ENCODE measurements at places on chromosomes 7 and 10.

GRCh38 chr10:6128591-6129251 is 39.9 kb downstream of the RBM17 start:
- no peak for DNase-seq

GRCh38 chr7:22248111-22248809 is 108.7 kb downstream of the RAPGEF5 start:
- DNase-seq = no peak

DNA sequence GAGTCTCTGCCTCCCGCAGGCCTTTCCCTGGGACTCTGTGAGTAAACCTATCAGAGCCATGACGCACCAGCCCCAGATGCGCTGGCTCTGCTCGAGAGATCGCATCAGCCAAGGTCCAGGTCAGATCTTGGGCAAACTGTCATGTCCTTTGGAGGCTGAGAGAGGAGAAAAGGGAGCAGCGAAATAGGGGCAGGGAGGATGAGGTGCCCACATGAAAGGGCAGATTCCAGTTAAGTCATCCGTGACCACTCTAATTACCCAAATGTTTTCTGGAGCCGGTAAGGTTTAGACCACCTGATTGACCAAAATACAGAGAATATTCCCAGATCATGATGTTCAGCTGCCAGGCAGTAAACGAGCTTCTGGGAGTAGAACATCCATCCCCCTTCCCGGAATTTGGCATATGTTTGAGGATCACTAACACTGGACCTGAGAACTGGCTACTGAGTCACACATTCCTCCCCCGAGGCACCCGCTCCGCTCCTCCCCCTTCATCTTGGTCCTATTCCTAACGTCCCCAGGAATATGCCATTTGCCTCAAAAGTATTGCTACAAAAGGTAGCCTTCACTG is 88.0 kb downstream of the FGFR2 start:
- DNase-seq = no peak

GRCh38 chr10:75971402-75972211 is 540.2 kb downstream of the LRMDA start:
- DNase-seq = no peak

- no peak for DNase-seq
Measured at GRCh38 chr7:136062625-136063325, 85.6 kb upstream of the MTPN start.

GRCh38 chr10:121511943-121512342 is 86.3 kb downstream of the FGFR2 start:
- no peak for DNase-seq

DNA sequence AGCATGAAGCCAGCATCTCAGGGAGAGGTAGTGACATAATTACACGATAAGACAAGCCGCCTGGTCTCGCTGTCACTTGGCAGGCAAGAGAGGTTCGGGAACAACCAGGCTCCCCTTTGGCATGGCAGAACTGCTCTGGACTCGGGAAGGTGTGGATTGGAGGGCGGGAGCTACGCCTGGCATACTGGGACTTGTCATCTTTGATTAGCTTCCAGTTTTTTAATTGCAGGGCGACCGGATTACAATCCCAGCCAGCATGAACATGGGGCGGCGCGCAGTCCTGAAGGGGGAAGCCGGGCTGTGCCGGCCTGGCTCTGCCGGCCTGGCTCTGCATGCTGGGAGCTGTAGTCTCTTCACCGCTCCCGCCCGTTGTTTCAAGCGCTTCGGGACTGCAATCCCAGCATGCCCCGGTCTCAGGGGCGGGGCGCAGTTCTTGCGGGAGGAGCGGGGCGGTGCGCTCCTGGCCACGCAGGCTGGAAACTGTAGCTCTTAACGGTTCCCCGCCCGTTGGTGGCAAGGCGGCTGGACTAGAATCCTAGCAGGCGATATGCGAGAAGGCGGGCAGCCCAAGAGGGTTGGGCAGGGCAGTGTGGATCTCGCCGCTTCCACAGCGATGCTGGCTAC is 45.5 kb upstream of the ZNF716 start:
- no peak for DNase-seq

DNA sequence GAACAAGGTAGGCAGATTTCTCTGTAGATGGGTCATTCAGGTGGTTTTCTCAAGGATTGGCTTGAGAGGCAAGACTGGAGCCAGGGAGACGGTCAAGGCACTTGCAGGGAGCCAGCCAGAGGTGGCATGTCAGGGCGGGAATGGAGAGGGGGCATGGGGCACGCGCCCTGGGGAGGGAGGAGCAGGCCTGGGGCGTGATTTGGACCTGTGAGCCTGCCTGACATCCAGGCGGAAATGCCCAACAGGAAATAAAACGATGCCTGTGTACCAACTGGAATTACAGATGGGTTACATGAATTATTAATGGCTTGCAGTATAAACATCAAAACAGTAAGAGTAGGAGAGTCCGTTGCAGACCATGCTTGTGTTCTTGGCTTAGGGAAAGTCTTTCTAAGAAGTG is 8.6 kb upstream of the SUN1 start:
- DNase-seq = no peak

- no peak for DNase-seq
Measured at GRCh38 chr10:89466599-89467035, 52.2 kb downstream of the IFIT5 start.

GRCh38 chr10:131972474-131973071 is 9.2 kb downstream of the BNIP3 start:
- no peak for DNase-seq

GRCh38 chr7:141291541-141291940 is 217.7 kb downstream of the TMEM178B start:
- no peak for DNase-seq

- DNase-seq = no peak
Measured at GRCh38 chr7:12217311-12217710, 6.2 kb downstream of the TMEM106B start.

- no peak for DNase-seq
Measured at GRCh38 chr7:69796416-69796815, 198.1 kb downstream of the AUTS2 start.

- no peak for DNase-seq
Measured at GRCh38 chr10:100713049-100713858, 32.1 kb upstream of the PAX2 start.

DNA sequence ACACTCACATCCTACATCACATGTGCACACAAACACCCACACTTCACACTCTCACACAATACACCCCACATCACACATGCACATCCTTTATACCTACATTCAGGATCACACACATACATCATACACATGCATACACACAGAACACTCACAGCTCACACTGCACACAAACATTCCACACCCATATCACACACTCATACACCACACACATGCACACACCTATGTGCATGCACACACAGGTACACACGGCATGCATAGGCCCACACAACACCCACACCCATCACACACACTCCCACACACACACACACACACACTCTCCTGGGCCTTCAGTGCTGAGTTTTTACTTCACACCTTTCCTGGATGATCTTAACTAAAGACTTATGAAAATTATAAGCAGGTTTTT is 220.5 kb downstream of the DNAJB6 start:
- no peak for DNase-seq

GRCh38 chr7:138992052-138992531 is 10.9 kb upstream of the KIAA1549 start:
- no peak for DNase-seq

DNA sequence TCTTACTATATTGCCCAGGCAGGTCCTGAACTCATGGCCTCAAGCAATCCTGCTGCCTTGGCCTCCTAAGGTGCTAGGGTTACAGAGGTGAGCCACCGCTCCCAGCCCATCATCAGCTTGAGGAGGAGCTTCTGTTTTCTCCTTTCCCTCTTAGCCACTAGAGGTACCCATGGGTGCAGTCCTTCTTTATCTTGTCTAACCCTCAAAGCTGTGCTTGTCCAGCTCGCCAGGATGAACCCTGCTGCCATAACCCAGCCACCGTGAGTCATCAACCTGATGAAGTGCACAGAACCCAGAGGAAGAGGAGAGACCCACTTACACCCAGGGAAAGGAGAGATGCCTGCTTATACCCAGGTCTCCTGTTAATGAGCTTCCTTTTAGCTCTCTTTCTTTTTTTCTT is 133.4 kb downstream of the CUL2 start:
- DNase-seq = no peak

DNA sequence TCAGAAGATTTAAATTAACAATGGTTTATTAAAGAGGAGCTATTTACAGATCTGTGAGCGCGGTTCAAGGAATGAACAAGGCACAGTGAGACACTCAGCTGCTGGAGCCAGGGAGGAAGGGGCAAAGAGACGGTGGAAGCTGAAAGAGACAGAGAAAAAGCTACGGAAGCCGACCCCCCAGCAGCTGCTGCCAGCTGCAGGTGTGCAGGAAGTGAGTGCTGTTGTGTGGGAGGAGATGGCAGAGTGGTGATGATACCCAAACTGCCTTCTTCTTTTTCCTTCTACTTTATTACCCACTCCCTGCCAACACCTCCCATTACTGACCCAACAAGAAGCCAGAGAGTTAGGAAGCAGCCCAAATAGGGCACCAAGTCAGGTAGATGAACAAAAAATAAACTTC is 41.9 kb upstream of the MBL2 start:
- DNase-seq = no peak

- no peak for DNase-seq
Measured at GRCh38 chr10:108591417-108591816, 1331.9 kb downstream of the XPNPEP1 start.

GRCh38 chr10:15585303-15585715 is 134.4 kb downstream of the ITGA8 start:
- no peak for DNase-seq

GRCh38 chr7:30148951-30149459 is 14.2 kb downstream of the MTURN start:
- no peak for DNase-seq

DNA sequence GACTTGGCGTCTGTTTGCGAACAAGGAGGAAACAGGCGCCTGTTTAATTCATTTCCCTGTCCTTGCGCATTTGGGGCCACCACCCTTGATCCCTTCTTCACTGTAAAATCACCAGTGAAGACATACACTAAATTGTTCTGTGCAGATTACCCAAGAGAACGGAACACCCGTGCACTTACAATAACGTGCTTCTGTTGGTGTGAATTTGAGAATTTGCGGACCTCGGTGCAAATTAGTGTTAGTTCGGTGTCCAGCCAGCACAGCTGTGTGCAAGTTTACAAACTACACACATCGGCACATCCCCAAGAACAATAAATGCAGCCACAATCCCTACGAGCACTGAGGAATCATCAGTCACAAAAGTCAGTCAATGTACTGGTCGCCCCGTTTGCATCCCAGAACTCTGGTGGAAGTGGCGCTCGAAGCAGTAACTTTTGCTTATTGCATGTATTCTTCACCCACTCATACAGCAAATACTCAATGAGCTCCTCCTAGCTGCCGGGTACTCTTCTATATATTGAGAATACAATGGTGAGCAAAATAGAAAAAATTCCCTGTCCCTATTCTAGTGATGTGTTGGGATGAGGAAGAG is 786 bp upstream of the CNOT4 start:
- no peak for DNase-seq

- no peak for DNase-seq
Measured at GRCh38 chr7:44621034-44621749, 14.8 kb downstream of the OGDH start.

DNA sequence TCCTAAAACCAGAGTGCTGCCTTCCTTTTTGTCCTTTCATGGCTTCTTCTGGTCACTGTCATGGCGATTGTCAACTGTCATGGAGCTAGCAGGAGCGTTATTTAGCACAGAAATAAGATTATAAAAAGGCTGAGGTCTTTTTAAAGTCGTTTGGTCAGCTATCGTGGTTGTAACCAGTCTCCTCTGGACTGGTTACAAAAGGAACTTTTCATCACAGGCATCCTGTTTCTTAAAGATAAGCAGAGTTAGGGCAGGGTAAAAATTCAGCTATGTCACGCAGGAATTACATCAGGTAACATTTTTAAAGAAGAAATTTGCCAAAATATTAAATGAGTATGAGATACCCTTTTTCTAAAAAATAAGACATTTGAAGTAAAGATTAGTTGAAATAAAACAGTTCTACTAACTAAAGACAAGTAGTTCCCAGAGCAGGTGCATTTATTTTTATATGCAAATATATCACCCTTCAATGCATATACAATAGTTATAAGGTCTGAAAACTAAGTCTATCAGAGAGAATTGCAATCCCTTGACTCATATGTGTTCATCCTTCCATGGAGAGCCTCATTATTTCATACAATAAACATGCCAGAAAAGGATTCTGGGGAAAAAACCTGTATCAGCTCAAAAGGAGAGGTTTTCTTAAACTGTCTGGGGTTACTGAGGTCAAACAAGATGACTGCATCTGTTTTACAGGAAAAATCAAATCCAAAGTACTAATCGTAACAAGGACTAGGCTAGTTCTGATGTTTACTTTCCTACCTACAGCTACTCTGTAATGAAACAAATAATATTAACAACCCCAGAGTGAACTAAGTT is 20.9 kb downstream of the FAM24A start:
- DNase-seq = no peak

GRCh38 chr7:103379270-103379975 is 32.0 kb downstream of the PSMC2 start:
- DNase-seq = no peak

DNA sequence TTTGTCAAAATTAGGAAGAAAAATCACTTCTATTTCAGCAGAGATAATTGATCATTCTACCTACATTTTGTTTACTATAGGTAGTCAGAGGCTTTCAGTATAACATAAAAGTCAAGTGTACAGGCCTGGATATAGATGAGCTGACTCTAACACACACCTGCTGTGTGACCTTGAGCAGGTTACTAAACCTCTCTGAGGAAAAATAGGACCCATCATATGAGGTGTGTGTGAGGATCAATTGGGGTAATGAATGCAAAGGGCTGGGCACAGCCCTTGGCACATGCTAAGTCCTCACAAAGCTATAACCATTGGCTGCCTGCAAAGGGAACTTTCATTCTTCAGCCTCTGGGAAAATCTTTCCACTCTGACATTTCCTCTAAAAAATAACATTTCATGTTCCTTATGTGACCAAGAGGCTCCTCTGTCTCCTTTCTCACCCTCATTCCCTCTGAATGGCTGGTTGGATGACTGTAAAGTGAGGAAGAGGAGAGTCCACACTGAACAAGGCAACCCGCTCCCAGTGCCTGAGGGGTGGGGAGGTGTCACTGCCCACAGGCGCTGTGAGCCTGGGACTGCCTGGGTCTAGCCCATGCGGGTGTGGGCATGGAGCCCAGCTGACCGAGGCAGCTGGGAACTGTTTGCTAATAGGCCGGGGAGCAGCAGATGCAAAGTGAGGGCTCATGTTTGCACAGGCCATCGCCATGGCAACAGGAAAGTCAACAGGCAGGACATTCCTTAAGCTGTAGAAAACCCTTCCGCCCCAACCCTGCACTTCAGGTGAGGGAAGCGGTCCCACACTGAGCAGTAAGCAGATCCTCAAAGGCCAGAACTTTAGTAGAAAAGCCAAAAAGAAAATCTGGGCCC is 36.8 kb downstream of the MYOF start:
- DNase-seq = no peak

DNA sequence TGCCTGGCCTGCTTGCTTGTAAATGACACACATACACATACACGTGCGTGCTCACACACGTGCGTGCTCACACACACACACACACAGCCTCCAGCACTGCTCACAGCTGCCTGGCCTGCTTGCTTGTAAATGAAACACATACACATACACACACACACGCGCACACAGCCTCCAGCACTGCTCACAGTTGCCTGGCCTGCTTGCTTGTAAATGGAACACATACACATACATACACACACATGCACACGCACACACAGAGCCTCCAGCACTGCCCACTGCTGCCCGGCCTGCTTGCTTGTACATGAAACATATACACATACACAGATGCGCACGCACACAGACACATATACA is 397.2 kb downstream of the PLXNA4 start:
- no peak for DNase-seq

All from activated CD4-positive, CD25-positive, alpha-beta regulatory T cell (primary cell).